Cardiac atrium fibroblast (primary cell): ENCODE measurements at places on chromosomes 7 and 10. TPM values are rescaled to one million over a fixed set of nuclear protein-coding genes. Genes with fewer than 3 reads are reported as not detected.

Gene PDZD7
- total RNA-seq = 0.54 and 1.3 TPM in 2 replicates

Gene BMPER
- 23.5 and 29.8 TPM in 2 replicates for total RNA-seq

Gene TBRG4
- total RNA-seq = 46.5 and 63.0 TPM in 2 replicates

Gene KIAA1549
- 0.54 and 1.3 TPM in 2 replicates for total RNA-seq

Gene ZNF679
- total RNA-seq = not detected in 2 replicates

Gene GPR26
- total RNA-seq = not detected in 2 replicates

Gene LRRC61
- total RNA-seq = 0.16 TPM in 1 of 2 replicates, not detected in the other

Gene TSPAN33
- 0.65 TPM in 1 of 2 replicates, not detected in the other for total RNA-seq

Gene POMZP3
- total RNA-seq = 4.2 TPM in 2 replicates

Gene ZPBP
- not detected in 2 replicates for total RNA-seq

Gene OR2A42
- not detected in 2 replicates for total RNA-seq

Gene UNCX
- total RNA-seq = not detected in 2 replicates

Gene UCN3
- total RNA-seq = not detected in 2 replicates

Gene ANKRD7
- total RNA-seq = 3.2 TPM in 1 of 2 replicates, not detected in the other

Gene CTAGE8
- total RNA-seq = under 0.01 TPM in 1 of 2 replicates, not detected in the other

Gene PON2
- 96.8 and 117 TPM in 2 replicates for total RNA-seq

Gene FOXP2
- total RNA-seq = 0.16 TPM in 1 of 2 replicates, not detected in the other

Gene STAG3
- total RNA-seq = 0.16 and 1.8 TPM in 2 replicates

Gene TMEM106B
- total RNA-seq = 39.5 and 45.0 TPM in 2 replicates

Gene ACTL6B
- not detected in 2 replicates for total RNA-seq

Gene AEBP1
- total RNA-seq = 28.5 and 75.8 TPM in 2 replicates

Gene SFTPD
- 0.36 TPM in 1 of 2 replicates, not detected in the other for total RNA-seq

Gene WIPF3
- not detected in 2 replicates for total RNA-seq

Gene WDR11
- total RNA-seq = 29.6 and 30.9 TPM in 2 replicates

Gene FAM25C
- total RNA-seq = not detected in 2 replicates

Gene SCIN
- not detected in 2 replicates for total RNA-seq

Gene WASL
- total RNA-seq = 22.2 and 23.8 TPM in 2 replicates

Gene KCNK18
- not detected in 2 replicates for total RNA-seq

Gene AKR1B15
- total RNA-seq = not detected in 2 replicates

Gene CRHR2
- total RNA-seq = not detected in 2 replicates

Gene CYP2C8
- not detected in 2 replicates for total RNA-seq

Gene AKR1C4
- total RNA-seq = not detected in 2 replicates

Gene FKBP6
- total RNA-seq = not detected in 2 replicates

Gene ACTR3C
- not detected in 2 replicates for total RNA-seq

Gene BICC1
- 81.6 and 121 TPM in 2 replicates for total RNA-seq

Gene NPY
- total RNA-seq = not detected in 2 replicates

Gene ACADSB
- total RNA-seq = 4.2 and 7.1 TPM in 2 replicates

Gene SLC26A5
- total RNA-seq = not detected in 2 replicates

Gene LRRTM3
- total RNA-seq = not detected in 2 replicates

Gene NKX1-2
- not detected in 2 replicates for total RNA-seq

Gene CH25H
- 2.8 TPM in 1 of 2 replicates, not detected in the other for total RNA-seq

Gene CAV1
- 261 and 294 TPM in 2 replicates for total RNA-seq

Gene CLRN3
- not detected in 2 replicates for total RNA-seq

Gene EGFR
- 35.4 and 49.9 TPM in 2 replicates for total RNA-seq

Gene CDK1
- 12.1 and 24.8 TPM in 2 replicates for total RNA-seq

Gene PRKCQ
- total RNA-seq = 0.32 TPM in 1 of 2 replicates, not detected in the other

Gene OR6B1
- not detected in 2 replicates for total RNA-seq

Gene TFEC
- total RNA-seq = not detected in 2 replicates

Gene FBXO24
- 0.65 and 3.1 TPM in 2 replicates for total RNA-seq

Gene PDCD11
- 17.9 and 21.9 TPM in 2 replicates for total RNA-seq
